ENCODE measurements at places on chromosomes 2 and 18. TPM values are rescaled to one million over a fixed set of nuclear protein-coding genes. Genes with fewer than 3 reads are reported as not detected.

- H3K27ac ChIP-seq = no peak overlapping the region
- H3K36me3 ChIP-seq = no peaks in the 10 kb centered on the region
- H3K27me3 ChIP-seq = no peaks in the 10 kb centered on the region
- H3K4me1 ChIP-seq = no peaks in the 10 kb centered on the region
Observed at GRCh38 chr2:168096158-168096557, 151.2 kb downstream of the STK39 start.

- no peak overlapping the region for H3K27ac ChIP-seq
- no peaks in the 10 kb centered on the region for H3K27me3 ChIP-seq
- no peaks in the 10 kb centered on the region for H3K36me3 ChIP-seq
- no peak overlapping the region for H3K4me3 ChIP-seq
Observed at GRCh38 chr2:183709829-183710228, 585.6 kb downstream of the NUP35 start.

The MYOM1 gene
- total RNA-seq = 412 TPM

The AQP4 gene
- total RNA-seq = 12.7 TPM

The LIPG gene
- total RNA-seq = 4.3 TPM

DNA sequence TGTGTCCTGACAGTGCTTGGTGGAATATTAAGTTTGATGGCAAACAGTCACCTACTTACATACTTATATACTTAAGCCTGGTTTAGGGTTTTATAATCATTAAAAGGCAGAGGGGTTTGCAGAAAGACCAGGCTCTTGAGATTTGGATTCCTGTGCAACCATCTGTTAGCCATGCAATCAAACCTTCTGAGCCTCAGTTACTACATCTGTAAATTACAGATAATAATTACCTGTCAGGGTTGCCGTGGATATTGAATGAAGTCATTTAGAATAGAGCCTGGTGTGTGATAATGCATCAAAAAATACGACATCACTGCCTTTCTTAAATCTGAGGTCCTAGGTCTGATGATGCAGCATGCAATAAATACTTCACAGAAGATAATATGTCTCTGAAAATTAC, 152.9 kb downstream of the ARHGAP28 start:
- no peak for DNase-seq
- H3K4me3 ChIP-seq = no peak overlapping the region
- H3K4me1 ChIP-seq = peaks cover 6% of the 10 kb centered on the region
- no peak overlapping the region for H3K27ac ChIP-seq
- H3K27me3 ChIP-seq = no peaks in the 10 kb centered on the region
- H3K36me3 ChIP-seq = no peaks in the 10 kb centered on the region

DNA sequence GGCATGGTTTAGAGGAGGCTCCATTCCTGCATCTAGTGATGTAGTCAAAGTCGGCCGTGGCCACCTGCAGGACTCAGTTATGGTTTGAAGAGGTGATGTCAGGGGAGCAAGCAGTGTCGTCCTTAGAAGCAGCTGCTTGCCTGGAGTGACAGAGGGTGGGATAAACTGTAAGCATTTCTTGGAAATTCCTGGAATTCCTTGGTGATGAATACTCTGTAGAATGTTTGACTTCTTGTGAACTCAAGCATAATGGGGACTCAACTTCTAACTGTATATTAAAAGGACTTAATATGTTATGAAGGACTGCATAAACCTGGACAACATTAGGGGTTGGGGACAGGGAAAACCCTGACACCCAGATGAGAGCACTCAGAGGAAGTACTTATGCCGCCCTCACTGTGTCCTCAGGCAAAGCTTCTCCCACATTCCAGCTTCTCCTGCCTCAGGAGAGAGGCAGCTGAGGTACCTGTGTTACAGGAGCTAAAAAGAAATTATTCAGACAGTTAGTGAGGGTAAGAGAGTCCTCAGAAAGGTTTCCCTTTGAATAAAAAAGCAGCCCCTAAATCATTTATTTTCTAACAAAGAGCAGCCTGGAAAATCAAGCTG, 459.9 kb upstream of the CELF4 start:
- H3K4me1 ChIP-seq = no peaks in the 10 kb centered on the region
- H3K27me3 ChIP-seq = no peaks in the 10 kb centered on the region
- no peak overlapping the region for H3K4me3 ChIP-seq
- no peak for DNase-seq

- H3K27me3 ChIP-seq = no peaks in the 10 kb centered on the region
- H3K27ac ChIP-seq = no peak overlapping the region
- peaks cover 7% of the 10 kb centered on the region for H3K36me3 ChIP-seq
- no peak for DNase-seq
Observed at GRCh38 chr2:44237221-44237620, 38.1 kb upstream of the SLC3A1 start.

The TEKT4 gene
- not detected for total RNA-seq

The KCNF1 gene
- total RNA-seq = not detected

DNA sequence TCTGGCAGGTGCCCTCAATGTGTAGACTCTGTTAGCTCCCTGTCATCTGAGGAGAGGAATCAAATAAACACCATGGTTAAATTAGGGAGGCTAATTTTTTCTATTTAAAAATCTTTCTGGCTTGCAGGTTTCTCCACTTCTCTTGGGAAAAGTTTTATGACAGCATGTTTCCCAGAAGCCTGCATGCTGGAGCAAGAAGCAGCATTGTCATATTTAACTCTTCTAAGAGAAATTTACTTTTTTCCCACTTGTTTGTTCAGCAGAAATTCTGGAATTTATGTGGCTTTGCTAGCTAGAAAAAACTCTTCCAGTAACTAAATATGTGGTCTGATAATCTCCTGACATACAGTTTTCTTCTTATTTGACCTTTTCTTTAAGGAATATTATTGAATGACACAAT, 230.5 kb downstream of the PARD3B start:
- no peak overlapping the region for H3K27ac ChIP-seq
- peaks cover 14% of the 10 kb centered on the region for H3K4me1 ChIP-seq
- no peak overlapping the region for H3K4me3 ChIP-seq
- no peak for DNase-seq
- H3K27me3 ChIP-seq = no peaks in the 10 kb centered on the region

DNA sequence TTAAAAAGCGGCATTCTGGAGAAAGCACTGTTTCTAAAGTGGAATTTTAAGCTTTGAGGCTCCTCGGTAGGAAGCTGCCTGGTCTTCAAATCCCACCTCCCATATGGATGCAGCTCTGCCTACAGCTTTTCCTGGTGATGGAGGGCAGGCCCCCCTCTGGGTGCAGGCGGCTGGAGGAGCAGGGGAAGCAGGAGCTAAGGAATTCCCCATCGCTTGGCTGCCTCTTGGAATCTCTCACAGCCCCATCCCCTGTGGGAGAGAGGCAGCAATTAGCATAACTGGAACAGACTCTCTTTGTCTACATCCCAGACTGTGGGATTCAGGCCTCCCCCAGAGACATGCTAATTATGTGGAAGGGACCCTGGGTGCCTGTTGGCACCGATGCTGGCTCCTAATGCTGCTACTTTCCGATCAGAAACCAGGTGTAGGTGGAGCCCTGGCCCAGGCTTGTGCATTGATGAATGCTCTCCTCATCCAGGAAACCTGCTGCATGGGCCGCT, 51.3 kb downstream of the LIPG start:
- no peaks in the 10 kb centered on the region for H3K36me3 ChIP-seq
- no peaks in the 10 kb centered on the region for H3K4me1 ChIP-seq
- DNase-seq = no peak

DNA sequence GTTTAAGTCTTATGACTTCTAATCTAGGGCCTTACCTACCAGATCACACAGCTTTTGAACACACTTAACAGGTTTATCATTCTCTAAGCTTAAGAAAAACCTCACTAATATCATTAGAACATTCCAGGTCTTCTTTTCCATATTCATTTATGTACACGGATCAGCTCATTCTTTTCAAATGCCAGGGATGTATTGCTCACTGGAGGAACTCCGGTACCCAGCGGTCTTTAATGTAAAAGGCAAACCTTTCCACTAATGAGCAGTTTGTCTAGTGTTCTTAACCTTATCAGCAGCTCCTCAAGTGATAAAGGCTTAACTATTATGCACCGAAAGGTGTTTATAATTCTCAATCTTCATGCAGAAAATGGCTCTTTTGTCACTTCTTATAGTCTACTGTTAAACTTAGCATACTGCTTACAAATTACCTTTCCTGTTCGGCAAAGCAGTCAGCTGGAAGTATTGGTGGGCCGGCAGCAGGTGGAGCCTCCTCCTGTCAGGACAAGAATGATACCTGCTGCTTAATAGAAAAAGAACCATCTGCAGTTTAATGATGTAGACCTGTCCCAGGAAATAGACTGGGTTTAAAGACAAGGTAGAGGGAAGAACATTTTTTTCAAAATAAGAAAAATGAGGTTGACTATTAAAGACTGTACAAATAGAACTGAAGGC, 142.7 kb downstream of the FIGN start:
- no peaks in the 10 kb centered on the region for H3K36me3 ChIP-seq
- no peaks in the 10 kb centered on the region for H3K27me3 ChIP-seq
- H3K27ac ChIP-seq = no peak overlapping the region
- no peaks in the 10 kb centered on the region for H3K4me1 ChIP-seq

- H3K4me3 ChIP-seq = no peak overlapping the region
- H3K27me3 ChIP-seq = no peaks in the 10 kb centered on the region
- DNase-seq = no peak
- no peaks in the 10 kb centered on the region for H3K36me3 ChIP-seq
Observed at GRCh38 chr2:100658017-100658416, 95.2 kb downstream of the PDCL3 start.

The SCYGR4 gene
- total RNA-seq = not detected

- no peaks in the 10 kb centered on the region for H3K27me3 ChIP-seq
- no peaks in the 10 kb centered on the region for H3K36me3 ChIP-seq
- H3K27ac ChIP-seq = no peak overlapping the region
- no peak for DNase-seq
Observed at GRCh38 chr18:73408469-73408868, 540.7 kb upstream of the NETO1 start.

DNA sequence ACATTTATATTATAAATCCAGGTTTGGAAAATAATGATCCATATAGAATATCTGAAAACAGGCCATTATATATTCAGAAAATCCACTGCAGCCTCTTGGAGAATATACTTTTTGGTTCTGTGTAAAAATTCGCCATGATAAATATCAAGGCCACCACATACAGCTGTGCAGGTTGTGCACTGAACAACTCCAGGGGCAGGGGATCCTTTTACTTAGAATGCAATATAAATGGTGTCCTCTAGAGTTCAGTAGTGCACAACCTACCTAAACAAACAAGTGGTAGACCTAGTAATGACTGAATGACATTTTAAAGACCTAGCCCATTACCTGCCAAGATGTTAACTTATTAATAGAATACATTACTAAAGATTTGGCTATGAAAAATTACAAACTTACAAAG, 22.4 kb downstream of the MOGAT1 start:
- H3K27ac ChIP-seq = no peak overlapping the region
- DNase-seq = no peak
- H3K4me1 ChIP-seq = no peaks in the 10 kb centered on the region
- no peaks in the 10 kb centered on the region for H3K36me3 ChIP-seq

- H3K36me3 ChIP-seq = peaks cover 4% of the 10 kb centered on the region
- no peaks in the 10 kb centered on the region for H3K27me3 ChIP-seq
- no peak overlapping the region for H3K4me3 ChIP-seq
- H3K27ac ChIP-seq = no peak overlapping the region
- no peak for DNase-seq
Observed at GRCh38 chr18:74514860-74515495, 18.8 kb downstream of the CNDP2 start.

The KIAA2012 gene
- total RNA-seq = not detected

The GKN2 gene
- not detected for total RNA-seq

- DNase-seq = peak; percentile 56
- H3K27me3 ChIP-seq = no peaks in the 10 kb centered on the region
- no peak overlapping the region for H3K4me3 ChIP-seq
- H3K4me1 ChIP-seq = peaks cover 20% of the 10 kb centered on the region
- no peaks in the 10 kb centered on the region for H3K36me3 ChIP-seq
Observed at GRCh38 chr2:216535454-216535995, 36.9 kb downstream of the RPL37A start.

DNA sequence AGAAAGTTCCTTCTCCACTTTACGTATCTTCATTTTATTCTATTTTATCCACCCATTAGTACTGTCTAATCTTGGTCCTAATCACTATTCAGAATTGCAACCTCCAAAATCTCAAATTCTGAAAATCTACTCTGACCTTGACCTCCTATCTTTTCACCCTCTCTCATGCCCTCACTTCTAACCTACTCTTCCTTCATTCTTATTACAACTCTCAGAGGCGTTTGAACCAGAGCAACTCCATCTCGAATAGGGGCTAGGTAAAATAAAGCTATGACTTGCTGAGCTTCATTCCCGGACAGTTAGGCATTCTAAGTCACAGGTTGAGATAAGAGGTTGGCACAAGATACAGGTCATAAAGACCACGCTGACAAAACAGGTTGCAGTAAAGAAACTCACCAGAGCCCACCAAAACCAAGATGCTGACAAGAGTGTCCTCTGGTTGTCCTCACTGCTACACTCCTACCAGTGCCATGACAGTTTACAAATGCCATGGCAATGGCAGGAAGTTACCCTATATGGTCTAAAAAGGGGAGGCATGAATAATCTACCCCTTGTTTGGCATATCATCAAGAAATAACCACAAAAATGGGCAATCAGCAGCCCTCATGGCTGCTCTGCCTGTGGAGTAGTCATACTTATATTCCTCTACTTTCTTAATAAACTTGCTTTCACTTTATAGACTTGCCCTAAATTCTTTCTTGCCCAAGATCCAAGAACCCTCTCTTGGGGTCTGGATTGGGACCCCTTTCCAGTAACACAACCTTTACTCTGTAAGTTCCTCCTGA, 11.4 kb downstream of the CCDC88A start:
- no peak overlapping the region for H3K27ac ChIP-seq
- peaks cover 12% of the 10 kb centered on the region for H3K36me3 ChIP-seq
- DNase-seq = no peak

The SERPINB3 gene
- not detected for total RNA-seq

GRCh38 chr2:68811364-68811763, 59.8 kb downstream of the BMP10 start:
- peaks cover 8% of the 10 kb centered on the region for H3K36me3 ChIP-seq
- no peak overlapping the region for H3K27ac ChIP-seq
- H3K4me3 ChIP-seq = no peak overlapping the region
- DNase-seq = no peak

DNA sequence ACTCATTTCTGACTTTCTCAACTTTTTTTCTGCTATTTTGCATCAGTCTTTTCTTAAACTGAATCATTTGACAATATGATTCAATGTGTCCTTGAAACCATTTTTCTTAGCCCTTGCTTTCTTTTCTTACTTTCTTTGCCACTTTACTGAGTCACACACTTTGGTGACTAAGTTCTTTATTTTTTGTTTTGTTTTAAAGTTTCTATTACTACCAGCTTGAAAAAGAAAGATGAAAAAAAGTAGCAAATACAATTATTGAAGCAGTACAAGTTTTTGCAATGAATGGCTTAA, 116.5 kb downstream of the DOCK10 start:
- peaks cover 4% of the 10 kb centered on the region for H3K4me1 ChIP-seq
- no peaks in the 10 kb centered on the region for H3K36me3 ChIP-seq
- H3K27ac ChIP-seq = no peak overlapping the region
- H3K27me3 ChIP-seq = no peaks in the 10 kb centered on the region
- DNase-seq = no peak

- no peak for DNase-seq
- H3K27me3 ChIP-seq = no peaks in the 10 kb centered on the region
- H3K36me3 ChIP-seq = no peaks in the 10 kb centered on the region
- H3K27ac ChIP-seq = no peak overlapping the region
- no peaks in the 10 kb centered on the region for H3K4me1 ChIP-seq
Observed at GRCh38 chr2:224360801-224361251, 41.1 kb downstream of the FAM124B start.

The GLI2 gene
- 0.81 TPM for total RNA-seq

The SKA1 gene
- total RNA-seq = not detected

The FLACC1 gene
- 1.9 TPM for total RNA-seq

The WDR43 gene
- total RNA-seq = 82.8 TPM

All from psoas muscle (tissue), 8 donors.